Myometrial cell (primary cell): ENCODE measurements at places on chromosomes 3 and 15. TPM values are rescaled to one million over a fixed set of nuclear protein-coding genes. Genes with fewer than 3 reads are reported as not detected.

KLHL25 gene
- total RNA-seq, result 2.7 and 5.8 TPM in 2 replicates

GOLGA8T gene
- not detected in 2 replicates for total RNA-seq

ARPIN gene
- total RNA-seq, result 6.1 and 9.7 TPM in 2 replicates

SEMA6D gene
- total RNA-seq, result 0.71 and 2.9 TPM in 2 replicates

RASGRF1 gene
- total RNA-seq, result 2.3 and 5.2 TPM in 2 replicates

RABL3 gene
- 20.2 and 28.0 TPM in 2 replicates for total RNA-seq

TMEM158 gene
- 83.0 and 89.3 TPM in 2 replicates for total RNA-seq

CD86 gene
- total RNA-seq, result not detected in 2 replicates

GOLGA8Q gene
- not detected in 2 replicates for total RNA-seq

KLF15 gene
- 4.6 and 7.1 TPM in 2 replicates for total RNA-seq

KNG1 gene
- total RNA-seq, result not detected in 2 replicates

HDC gene
- not detected in 2 replicates for total RNA-seq

CD47 gene
- 51.3 and 62.0 TPM in 2 replicates for total RNA-seq

PRSS50 gene
- total RNA-seq, result not detected in 2 replicates

ADPRH gene
- total RNA-seq, result 6.1 and 6.9 TPM in 2 replicates

MCF2L2 gene
- total RNA-seq, result 0.29 and 0.71 TPM in 2 replicates

CHRM5 gene
- not detected in 2 replicates for total RNA-seq

ADAMTSL3 gene
- not detected in 2 replicates for total RNA-seq

INSYN1 gene
- not detected in 2 replicates for total RNA-seq

FOXB1 gene
- not detected in 2 replicates for total RNA-seq

TRMT10C gene
- 18.6 and 20.5 TPM in 2 replicates for total RNA-seq

TYRO3 gene
- 12.6 and 12.7 TPM in 2 replicates for total RNA-seq

ANKRD34C gene
- not detected in 2 replicates for total RNA-seq

IGDCC3 gene
- not detected in 2 replicates for total RNA-seq

ACTC1 gene
- not detected in 2 replicates for total RNA-seq

POLQ gene
- 2.3 and 3.7 TPM in 2 replicates for total RNA-seq

USP19 gene
- total RNA-seq, result 44.8 and 47.3 TPM in 2 replicates

RASL12 gene
- total RNA-seq, result 12.1 and 12.8 TPM in 2 replicates
